ENCODE measurements at places on chromosomes 5 and 9.

GRCh38 chr9:14752271-14752670 lies 29.7 kb upstream of the CER1 start:
- DNase-seq, result no peak

DNA sequence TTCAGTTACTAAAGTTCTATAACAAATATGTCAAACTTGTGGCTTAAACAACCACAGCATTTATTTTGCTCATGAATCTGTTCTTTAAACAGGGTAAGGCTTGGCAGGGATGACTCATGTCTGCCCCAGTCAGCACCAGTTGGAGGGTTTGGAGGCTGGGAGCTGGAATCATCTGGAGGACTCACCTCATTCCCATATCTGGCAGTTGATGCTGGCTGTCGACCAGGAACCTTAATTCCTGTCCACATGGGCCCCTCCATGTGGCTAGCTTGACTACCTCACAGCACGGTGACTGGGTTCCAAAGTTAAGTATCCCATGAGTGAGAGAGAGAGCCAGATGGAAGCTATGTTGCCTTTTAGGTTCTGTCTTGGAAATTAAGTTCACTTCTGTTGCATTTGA lies 13.8 kb upstream of the CCL28 start:
- DNase-seq, result no peak

GRCh38 chr9:78321505-78321904 lies 24.6 kb downstream of the PSAT1 start:
- no peak for DNase-seq

DNA sequence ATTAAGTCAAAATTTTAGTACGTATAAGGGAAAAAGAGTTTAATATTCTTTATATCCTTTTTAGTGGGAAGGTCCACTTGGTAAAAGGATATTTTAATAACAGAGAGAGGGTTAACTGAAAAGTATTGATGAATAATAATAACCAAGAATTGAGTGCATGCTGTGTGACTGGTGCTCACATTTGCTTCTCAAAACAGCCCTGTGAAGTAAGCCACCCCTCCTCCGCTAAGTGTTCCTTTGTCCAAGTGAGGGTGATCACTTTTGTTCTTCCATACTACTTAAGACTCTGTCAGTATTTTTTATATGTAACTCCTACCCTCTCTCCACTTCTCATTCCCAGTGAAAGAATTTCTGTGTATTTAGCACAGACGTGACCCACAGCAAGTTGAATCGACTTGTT lies 51.5 kb downstream of the SLC44A1 start:
- no peak for DNase-seq

DNA sequence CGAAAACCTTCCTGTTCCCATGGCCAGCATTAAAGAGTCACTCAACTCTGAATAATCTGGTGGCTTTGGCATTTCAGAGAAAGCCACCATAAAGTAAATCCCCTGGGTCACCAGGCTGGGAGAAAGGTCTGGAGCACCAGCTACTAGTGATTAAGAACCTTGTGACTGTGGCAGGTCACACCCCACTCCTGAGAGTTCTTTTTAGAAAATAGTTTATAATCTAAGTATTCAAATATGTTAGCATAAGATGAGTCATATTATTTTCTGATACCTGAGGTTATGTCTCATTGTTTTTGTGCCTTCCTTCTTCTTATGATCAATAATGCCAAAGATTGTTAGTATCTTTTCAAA lies 351.7 kb downstream of the ARRDC3 start:
- DNase-seq, result no peak
